ENCODE measurements at places on chromosomes 3 and 15.
A peak's percentile ranks its signal among the peaks of the same experiment; 100 is the strongest.

- DNase-seq, result no peak
Observed at GRCh38 chr15:62107571-62108121, 40.9 kb downstream of the C2CD4A start.

GRCh38 chr3:3023111-3023745, 86.9 kb downstream of the IL5RA start:
- DNase-seq, result no peak

DNA sequence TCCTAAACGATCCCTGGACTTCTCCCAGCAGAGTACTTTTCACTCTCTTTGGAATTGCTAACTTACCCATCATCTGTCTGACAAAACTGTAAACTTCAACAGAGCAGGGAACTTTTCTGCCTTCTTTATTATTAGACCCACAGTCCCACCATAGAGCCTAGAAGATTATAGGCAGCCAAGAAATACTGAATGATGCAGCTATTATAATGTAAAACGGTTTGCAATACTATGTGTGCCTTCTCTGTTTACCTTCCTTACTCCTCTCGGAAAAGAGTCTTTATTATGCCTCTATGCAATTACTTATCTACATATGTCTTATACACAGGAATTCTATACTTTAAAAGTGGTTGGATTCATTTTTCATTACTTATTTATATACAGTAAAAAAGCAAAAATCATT, 36.0 kb downstream of the SHQ1 start:
- DNase-seq, result no peak

DNA sequence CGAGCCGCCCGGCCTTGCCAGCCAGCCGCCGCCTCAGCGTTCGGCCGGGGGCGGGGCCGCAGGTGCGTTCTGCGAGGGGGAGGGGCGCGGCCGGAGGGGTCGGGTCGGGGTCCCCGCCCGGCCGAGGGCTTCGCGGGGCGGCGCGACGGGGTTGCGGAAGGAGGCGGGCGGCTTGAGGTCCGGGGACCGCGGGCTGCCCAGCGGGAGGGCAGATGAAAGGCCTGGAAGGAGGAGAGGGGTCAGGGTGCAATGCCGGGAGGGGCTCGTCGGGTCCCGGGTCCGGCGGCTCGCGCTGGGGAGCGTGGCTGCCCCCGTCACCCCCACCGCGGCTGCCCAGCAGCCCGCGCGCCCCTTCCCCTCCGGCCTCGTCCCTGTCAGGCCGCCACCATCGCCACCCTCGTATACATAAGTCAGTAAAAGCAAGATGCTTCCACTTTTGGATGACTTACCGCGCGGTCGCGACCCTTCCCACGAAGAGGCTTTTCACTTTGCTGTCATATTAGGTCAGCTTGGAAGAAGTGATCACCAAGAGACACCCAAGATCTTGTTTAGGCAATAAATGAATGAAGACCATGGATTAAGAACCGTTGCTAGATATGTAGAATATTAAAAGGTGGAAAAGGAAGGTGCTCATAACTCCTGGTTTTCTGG, 620 bp upstream of the ANP32A start:
- DNase-seq, result peak; percentile 16

- DNase-seq, result peak; percentile 40
Observed at GRCh38 chr3:129439226-129439816, 427 bp downstream of the MBD4 start.

DNA sequence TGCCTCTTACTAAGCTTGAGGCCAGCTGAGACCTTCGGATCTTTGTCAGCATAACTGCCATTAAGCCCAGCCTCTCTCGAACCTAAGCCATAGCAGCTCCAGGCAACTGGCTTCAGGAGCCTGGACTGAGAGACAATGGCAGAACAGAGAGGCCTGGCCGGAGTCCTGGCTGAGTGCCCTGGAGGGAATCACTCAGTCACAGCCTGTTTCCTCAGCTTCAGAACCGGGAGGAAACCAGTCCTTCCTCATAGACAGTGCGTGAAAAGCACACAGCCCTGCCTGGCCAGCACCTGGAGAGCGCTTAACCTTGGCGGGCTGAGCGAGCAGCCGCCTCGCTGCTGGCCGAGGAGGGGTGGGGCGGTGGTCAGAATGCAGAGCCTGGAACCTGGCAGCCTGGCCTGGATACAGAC, 21.6 kb downstream of the RNU5B-1 start:
- DNase-seq, result peak; percentile 11

- DNase-seq, result no peak
Observed at GRCh38 chr15:74303741-74304309, 63.6 kb downstream of the CYP11A1 start.

- peak; percentile 53 for DNase-seq
Observed at GRCh38 chr3:52181543-52181942, 16.4 kb upstream of the ALAS1 start.

GRCh38 chr3:182620723-182621434, 172.4 kb upstream of the ATP11B start:
- no peak for DNase-seq

GRCh38 chr15:94272251-94272898, 41.0 kb downstream of the MCTP2 start:
- no peak for DNase-seq

GRCh38 chr3:195195321-195196209, 75.4 kb downstream of the XXYLT1 start:
- DNase-seq, result no peak

- DNase-seq, result peak; percentile 11
Observed at GRCh38 chr3:127254730-127255129, 33.1 kb downstream of the PRR20G start.

- no peak for DNase-seq
Observed at GRCh38 chr3:18513091-18513490, 88.0 kb upstream of the SATB1 start.

DNA sequence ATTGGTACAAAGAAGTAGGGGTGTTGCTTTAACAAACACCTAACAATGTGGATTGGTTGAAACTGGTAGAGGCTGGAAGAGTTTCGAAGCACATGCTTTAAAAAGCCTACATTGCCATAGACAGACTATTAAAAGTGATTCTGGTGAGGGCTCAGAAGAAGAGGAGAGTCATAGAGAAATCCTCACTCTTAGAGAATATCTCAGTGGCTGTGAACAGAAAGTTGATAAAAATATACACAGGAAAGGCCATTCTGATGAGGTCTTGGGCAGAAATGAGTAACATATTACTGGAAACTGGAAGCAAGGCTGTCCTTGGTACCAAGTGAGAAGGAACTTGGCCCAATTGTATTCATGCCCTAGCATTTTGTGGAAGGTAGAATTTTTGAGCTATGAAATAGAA, 173.7 kb upstream of the CRBN start:
- DNase-seq, result no peak

- DNase-seq, result no peak
Observed at GRCh38 chr15:27589260-27589659, 509.9 kb downstream of the OCA2 start.

Data from EL (cell line).